T-helper 2 cell treated with Interferon-gamma antibody and Interleukin-4, amounts not matched to agents 100 ng/mL and 5 ng/mL, for 36 hours (primary cell): ENCODE measurements at places on chromosomes 12 and 14. TPM values are rescaled to one million over a fixed set of nuclear protein-coding genes. Genes with fewer than 3 reads are reported as not detected.

The SINHCAF gene
- 94.4 and 107 TPM in 2 replicates for total RNA-seq

The OR11H6 gene
- not detected in 2 replicates for total RNA-seq

The EVL gene
- 966 and 997 TPM in 2 replicates for total RNA-seq

The WNT5B gene
- 0.27 and 0.75 TPM in 2 replicates for total RNA-seq

The FAM90A1 gene
- 0.09 and 0.36 TPM in 2 replicates for total RNA-seq

The ADAM20 gene
- total RNA-seq = 0.23 and 0.41 TPM in 2 replicates

The SERPINA6 gene
- not detected in 2 replicates for total RNA-seq
